Stimulated activated CD8-positive, alpha-beta memory T cell treated with anti-CD3 and anti-CD28 coated beads, Interleukin-12 subunit alpha, Interleukin-12 subunit beta, amount 100 ng/mL, for 4 hours (primary cell): ENCODE measurements at places on chromosomes 7 and 10.

GRCh38 chr10:68442971-68443370, 28.8 kb downstream of the DNA2 start:
- no peak for DNase-seq

GRCh38 chr7:112357136-112357535, 93.1 kb upstream of the IFRD1 start:
- no peak for DNase-seq

DNA sequence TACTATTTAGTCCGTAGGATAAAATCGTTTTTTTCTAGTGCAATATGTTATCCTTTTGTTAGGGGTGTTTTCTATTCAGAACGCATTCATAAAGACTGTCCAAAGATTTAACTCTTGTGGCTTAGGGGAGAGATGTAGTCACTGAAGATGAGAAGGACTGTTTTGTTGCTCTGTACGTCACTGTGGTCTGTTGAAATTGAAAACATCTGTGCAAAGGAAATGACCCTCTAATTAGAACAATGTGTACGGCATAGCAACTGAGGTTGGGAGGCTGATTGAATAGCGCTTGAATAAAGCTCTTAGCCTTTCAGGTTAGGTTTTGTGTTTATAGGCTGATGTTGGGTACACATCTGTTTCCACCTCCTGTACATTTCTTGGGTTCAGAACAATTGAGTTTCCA, 453.4 kb upstream of the AKR1E2 start:
- no peak for DNase-seq

- DNase-seq = no peak
Observed at GRCh38 chr7:12714379-12714737, 26.9 kb downstream of the ARL4A start.

DNA sequence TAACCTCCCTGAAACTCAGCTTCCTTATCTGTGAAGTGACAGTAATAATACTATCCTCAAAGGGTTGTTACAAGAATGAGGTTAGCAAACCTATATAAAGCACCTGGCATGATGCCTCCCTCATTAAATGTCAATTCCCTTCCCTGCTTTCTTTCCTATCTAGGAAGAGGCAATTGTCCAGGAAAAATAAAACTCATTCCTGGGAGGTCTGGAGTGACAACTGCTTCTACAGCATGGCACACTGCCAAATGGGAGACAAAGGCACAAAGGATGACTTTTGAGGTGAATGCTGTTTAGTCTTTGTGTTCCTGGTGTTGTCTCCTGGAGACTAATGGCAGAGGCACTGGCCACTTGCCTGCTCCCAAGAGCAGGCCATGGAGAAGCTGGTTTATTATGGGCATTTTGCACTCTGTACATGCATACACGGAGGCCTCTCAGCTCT, 32.2 kb upstream of the PDE1C start:
- no peak for DNase-seq

DNA sequence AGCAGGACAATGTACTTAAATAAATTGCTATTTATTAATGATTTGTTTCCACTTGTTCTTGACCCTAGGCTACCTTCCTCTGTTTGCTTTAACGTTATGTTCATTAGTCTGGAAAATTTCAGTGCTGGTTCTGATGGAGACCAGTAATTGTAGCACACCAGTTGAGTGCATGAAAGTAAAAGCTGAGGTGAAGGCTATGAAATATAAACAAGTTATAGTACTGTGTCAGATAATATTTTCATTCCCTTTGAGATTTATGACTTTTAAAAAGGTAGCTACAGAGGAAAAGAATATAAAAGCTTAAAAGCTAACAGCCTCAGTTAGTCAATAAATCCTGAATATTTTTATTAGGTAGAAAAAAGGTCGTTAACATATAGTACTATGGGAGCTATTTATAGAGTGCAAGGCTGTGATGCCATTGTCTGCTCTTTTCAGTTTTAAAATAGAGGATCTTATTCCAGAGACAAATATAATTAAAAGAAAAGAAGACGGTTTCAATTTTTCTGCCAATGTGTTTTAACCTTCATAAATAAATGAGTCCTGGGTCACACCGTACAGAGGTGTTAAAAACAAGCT, 351.8 kb upstream of the ETV1 start:
- DNase-seq = no peak

DNA sequence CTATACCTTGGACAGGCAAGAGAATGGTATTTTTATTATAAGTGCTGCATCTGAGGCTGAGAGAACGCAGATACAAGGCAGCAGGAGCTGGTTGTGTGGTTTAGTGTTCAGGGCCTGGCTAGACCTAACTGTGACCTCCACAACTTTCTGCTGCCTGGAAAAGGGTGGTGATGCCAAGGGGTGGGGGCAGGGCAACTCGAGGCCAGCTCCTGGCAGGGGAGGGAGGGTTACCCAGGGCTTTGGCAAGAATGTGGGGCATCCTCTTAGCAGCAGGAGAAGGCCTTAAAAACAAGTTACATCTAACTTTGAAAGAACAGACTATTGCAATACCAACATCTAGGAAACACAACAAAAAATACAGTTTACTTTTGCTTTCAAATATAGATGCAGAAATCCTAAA, 13.0 kb downstream of the MXI1 start:
- no peak for DNase-seq

GRCh38 chr7:41679566-41679965, 23.3 kb downstream of the INHBA start:
- no peak for DNase-seq

GRCh38 chr10:127908106-127908958, 1.4 kb downstream of the PTPRE start:
- DNase-seq = no peak

DNA sequence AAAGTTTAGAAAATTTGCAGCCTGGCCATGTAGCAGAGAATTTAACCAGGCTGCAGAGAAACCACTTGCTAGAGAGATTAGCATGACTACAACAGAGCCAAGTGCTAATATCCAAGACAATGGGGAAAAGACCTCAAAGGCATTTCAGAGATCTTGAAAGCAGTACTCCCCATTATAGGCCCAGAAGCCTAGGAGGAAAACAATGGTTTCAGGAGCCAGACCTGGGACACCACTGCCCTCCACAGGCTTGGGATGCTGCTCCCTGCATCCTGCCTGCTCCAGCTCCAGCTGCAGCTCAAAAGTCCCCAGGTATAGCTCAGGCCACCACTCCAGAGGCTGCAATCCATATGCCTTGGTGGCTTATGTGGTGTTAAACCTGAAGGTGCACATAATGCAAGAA, 101.5 kb upstream of the TMEM72 start:
- no peak for DNase-seq

GRCh38 chr7:85686401-85687181, 499.7 kb upstream of the SEMA3D start:
- no peak for DNase-seq

DNA sequence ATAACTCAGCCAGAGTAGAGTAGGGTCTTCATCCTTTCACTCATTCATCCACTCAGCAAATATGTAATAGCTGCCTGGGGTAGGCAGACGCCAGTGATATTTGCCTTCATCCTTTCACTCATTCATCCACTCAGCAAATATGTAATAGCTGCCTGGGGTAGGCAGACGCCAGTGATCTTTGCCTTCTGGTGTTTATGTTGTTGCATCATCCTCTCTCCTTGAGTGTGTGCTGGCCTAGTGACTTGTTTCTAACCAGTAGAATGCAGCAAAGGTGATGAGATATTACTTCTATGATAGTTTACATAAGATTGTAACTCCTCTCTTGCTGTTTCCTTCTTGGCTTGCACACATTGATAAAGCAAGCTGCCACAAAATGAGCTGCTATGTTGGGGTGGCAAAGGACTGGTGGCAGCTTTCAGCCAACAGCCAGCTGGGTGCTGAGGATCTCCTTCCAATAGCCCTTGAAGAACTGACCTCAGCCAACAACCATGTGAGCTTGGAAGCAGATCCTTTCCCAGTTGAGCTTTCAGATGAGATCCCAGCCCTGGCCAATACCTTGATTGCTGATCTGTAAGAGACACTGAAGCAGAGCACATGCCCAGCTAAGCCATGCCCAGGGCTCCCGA, 23.2 kb upstream of the MTPN start:
- no peak for DNase-seq

DNA sequence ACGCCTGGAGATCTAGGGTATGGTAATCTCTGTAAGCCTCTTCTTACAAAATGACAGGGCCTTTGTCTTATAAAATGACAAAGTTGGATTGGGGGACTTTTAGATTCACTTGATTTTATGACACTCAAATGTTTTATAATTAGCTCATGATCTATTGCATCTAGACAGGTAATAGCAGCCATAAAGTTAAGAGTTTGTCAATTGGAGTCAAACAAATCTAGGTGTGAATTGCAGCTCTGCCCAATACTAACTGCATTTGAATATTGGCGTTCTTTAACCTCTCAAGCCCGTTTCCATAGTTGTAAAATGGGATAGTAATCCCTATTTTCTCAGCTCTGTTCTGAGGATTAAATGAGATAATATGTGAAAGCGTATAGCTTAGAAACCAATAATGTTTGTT, 14.1 kb upstream of the MRC1 start:
- no peak for DNase-seq

- DNase-seq = no peak
Observed at GRCh38 chr7:156230576-156230975, 410.0 kb upstream of the RNF32 start.

DNA sequence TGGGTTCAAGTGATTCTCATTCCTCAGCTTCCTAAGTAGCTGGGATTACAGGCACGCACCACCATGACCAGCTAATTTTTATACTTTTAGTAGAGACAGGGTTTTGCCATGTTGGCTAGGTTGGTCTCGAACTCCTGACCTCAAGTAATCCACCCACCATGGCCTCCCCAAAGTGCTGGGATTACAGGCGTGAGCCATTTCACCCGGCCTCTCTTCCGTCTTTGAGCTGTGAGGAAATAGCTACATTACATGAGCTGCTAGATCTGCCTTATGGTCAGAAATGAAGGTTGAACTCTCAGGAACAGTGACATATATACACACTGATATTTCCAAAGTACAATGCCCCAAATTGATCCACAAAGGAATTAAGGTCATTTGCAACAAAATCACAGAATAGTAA, 2.4 kb downstream of the BLVRA start:
- DNase-seq = no peak

- DNase-seq = no peak
Observed at GRCh38 chr7:77413128-77413527, 3.0 kb downstream of the GSAP start.

DNA sequence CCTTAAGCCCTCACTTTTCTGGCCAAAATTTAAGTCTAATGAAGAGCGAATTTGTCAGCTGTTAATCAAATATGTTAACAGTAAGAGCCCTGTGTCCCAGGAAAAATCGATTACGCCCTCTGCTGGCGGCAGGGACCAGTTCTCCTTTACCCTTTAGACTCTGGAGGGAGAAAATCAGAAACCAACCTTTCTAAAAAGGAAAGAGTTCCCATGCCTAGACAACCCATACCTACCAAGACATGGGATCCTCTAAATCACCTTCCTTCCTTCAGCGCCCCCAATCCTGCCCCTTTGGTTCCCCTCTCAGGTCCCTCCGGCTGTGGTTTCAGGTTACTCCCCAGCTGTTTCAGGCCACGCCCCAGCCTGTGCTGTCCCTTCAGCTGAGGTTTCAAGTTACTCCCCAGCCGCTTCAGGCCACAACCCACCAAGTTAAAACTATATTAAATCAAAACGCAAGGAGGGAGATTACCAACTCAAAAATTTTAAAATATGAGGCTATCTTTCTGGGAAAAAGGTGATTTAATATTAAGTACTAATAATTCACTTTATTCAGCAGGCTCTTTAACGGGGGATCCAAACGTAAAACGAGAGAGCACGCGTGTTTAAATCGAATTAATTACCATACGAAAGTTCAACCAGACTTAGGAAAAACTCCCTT, 1.4 kb upstream of the AKR1B15 start:
- peak; percentile 22 for DNase-seq

- DNase-seq = no peak
Observed at GRCh38 chr10:133438711-133439273, 14.4 kb upstream of the SPRN start.

- no peak for DNase-seq
Observed at GRCh38 chr7:42385912-42386311, 148.9 kb upstream of the GLI3 start.

DNA sequence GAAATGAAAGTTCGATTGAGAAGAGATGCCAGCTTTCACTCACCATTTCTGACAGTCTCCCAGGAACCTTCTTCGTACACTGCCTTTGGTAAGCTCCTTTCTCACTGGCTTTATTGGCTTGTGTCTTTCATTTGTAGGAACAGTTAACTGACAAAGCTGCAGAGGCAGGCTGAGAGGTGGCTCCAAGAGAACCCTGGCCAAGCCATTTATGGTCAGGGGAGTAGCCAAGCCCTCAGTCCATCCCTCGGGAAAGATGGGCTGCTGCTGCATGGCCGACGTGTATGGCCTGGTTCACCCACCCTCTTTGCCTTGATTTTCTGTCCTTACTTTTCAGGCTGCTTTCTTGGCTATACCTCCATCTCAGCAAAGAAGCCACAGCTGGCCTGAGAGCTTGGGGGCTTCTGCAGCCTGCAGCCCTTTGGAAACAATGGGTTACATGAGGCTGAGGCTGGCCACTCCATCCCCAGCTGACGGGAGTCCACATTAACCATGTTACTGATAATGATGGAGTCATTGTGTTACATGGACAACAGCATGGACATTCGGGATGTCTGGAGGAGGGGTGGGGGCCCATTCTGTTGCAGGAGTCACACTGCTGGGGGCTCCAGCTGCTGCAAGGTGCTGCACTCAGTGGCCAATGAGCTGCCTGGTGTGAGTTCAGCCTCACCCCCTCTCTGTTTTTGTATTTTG, at the start of gene OPALIN:
Gene OPALIN (minus strand): TSS at position 152 of the 690 bp plus-strand sequence. CDS start 106 bp downstream, at position 46.
- no peak for DNase-seq

DNA sequence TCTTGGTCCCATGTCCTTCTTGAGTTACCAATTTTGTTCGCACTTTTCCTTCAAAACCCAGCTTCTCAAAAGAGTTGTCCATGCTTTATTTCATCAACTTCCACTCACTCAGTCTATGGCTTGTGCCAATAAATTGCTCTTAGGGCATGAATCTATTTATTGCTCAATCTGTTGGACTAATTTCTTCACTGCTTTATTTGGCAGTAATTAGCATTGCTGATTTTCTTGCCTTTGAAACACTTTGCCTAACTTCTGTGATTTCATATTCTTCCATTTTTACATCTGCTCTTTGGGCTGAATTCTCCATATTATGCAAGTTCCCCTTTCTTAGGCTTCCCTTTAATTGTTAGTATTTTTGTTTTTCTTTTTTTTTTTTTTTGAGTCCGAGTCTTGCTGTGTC, 16.8 kb downstream of the DLD start:
- no peak for DNase-seq

DNA sequence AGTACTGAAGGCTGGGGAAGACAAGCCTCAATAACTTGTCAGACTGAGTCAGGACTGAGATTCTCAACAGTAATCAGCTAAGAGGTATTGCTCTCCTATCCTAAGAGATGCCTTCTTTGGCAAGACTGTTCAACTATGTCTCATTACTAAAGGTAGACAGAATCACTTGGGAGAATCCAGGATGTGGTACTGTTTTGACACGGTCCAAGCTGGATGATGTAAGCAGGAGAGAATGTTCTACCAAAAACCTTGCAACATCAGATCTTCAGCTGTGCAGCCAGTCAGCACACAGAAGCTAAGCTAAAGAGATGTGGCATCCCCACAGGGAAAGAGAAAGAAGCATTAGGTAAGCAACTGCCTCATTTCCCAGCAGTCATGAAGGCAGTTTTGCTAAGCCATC, 391.4 kb downstream of the NRG3 start:
- DNase-seq = no peak

- no peak for DNase-seq
Observed at GRCh38 chr7:70356787-70357328, 758.6 kb downstream of the AUTS2 start.

GRCh38 chr10:19843487-19843886, 27.3 kb downstream of the PLXDC2 start:
- no peak for DNase-seq

- no peak for DNase-seq
Observed at GRCh38 chr7:30260246-30260768, 24.1 kb upstream of the ZNRF2 start.
